ENCODE measurements at places on chromosomes 1 and 21.

- peak; percentile 76 for DNase-seq
Observed at GRCh38 chr1:66777831-66778230, 23.2 kb downstream of the INSL5 start.

- no peak for DNase-seq
Observed at GRCh38 chr1:160835751-160836150, 26.9 kb downstream of the CD244 start.

GRCh38 chr1:232212253-232212652, 417.7 kb downstream of the SIPA1L2 start:
- DNase-seq: no peak

GRCh38 chr1:86016076-86016759, 140.4 kb downstream of the COL24A1 start:
- DNase-seq: no peak

GRCh38 chr21:31159808-31160207, 121.5 kb upstream of the KRTAP19-8 start:
- DNase-seq: no peak

- DNase-seq: no peak
Observed at GRCh38 chr1:2352897-2353550, 38.3 kb downstream of the MORN1 start.

GRCh38 chr1:41622859-41623732, 138.6 kb upstream of the EDN2 start:
- no peak for DNase-seq

- DNase-seq: no peak
Observed at GRCh38 chr1:6386371-6386949, 7.1 kb downstream of the ACOT7 start.

- no peak for DNase-seq
Observed at GRCh38 chr21:34128674-34129038, 55.3 kb downstream of the MRPS6 start.

DNA sequence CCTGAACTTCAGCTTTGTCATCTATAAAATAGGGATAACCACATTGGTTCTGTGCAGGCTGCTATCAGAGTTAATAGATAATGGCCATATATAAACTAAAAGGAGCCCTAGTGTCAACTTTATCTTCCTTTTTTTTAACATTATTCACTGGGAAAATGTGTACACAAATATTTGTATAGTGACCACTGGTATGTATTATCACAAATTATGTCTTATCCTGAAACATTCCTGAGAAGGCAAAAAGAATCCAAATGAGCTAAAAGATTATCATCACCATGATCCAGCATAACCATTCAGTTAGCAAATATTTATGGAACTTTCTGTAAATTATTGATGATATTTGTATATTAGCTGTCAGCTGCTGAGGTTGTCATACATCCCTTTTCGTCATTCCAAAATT, 16.6 kb downstream of the ANGPTL3 start:
- no peak for DNase-seq

- DNase-seq: peak; percentile 83
Observed at GRCh38 chr1:42958488-42959319, at the start of gene SLC2A1. SLC2A1 (minus strand) TSS chr1:42958868; CDS start chr1:42958651, 217 bp downstream.

GRCh38 chr21:39198800-39199199, 15.5 kb upstream of the PSMG1 start:
- no peak for DNase-seq

GRCh38 chr1:234264832-234265231, 108.4 kb upstream of the COA6 start:
- no peak for DNase-seq

DNA sequence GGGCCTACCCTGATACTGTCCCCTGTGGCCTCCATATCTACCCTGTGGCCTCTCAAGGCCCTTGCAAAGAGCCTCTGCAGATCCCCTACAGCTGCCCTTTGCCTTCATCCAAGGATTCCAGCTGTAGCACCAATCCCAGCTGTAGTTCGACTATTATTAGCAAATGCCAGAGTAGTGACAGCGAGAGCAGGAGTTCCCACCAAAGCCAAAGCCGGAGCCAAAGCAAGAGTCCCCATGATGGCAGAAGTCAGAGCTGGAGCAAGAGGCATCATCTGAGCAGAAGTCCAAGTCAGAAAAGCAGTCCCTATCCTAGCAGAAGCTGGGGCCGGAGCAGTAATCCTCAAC, 2.7 kb downstream of the NSUN4 start:
- DNase-seq: no peak

GRCh38 chr21:41249476-41249875, 67.1 kb upstream of the FAM3B start:
- no peak for DNase-seq

DNA sequence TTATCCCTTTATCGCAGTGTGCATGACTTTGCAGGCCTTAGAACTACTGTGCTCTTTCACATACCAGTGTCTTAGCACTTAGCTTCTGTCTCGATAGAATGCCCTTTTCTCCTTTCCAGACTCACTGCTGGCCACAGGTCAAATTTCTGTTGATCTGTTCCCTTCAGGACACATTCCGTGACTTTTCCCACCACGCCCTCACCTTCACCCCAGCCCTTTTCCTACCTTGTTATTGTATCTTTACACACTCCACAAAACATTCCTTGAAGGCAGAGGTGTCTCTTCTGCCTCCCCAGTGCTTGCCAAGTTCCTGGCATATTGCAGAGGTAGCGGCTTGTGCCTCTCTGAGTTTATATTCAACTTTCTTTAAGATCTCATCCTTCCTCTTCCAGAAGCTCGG, 3.7 kb upstream of the IGSF9 start:
- DNase-seq: no peak

DNA sequence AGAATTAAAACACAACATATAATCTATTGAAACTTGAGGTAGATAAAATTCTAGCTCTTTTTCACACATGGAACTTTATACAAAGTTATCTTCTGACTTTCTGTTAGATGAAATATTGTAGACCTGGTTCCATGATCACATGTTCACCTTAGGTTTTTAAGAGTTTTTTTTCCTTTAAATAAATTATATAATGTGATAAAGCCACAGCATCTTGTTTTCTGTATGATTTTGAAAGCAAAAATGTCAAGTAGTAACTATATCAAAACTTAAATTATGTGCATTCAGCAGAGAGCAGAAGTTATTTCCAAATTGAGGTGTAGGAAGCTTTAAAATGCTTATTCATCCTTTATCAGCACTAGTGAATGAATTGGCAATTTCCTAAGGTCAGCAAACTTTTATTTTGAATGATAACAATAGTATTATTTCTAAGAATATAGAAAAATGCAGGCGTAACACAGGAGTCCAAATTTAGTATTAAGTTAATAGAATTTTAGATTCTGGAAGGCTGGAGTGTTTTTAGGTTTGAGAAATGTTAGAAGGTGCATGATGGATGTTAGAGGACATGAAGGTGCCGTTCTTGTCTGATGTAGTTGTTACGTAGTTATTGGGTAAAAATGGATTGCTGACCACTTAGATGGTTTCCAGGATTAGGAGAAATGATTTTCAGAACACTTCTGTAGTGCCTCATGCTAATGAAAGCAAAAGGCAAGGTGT, 17.5 kb downstream of the BACH1 start:
- no peak for DNase-seq

- DNase-seq: no peak
Observed at GRCh38 chr1:29810121-29811120, 574.1 kb downstream of the PTPRU start.

GRCh38 chr1:203672346-203672745, 45.7 kb downstream of the ATP2B4 start:
- DNase-seq: no peak

DNA sequence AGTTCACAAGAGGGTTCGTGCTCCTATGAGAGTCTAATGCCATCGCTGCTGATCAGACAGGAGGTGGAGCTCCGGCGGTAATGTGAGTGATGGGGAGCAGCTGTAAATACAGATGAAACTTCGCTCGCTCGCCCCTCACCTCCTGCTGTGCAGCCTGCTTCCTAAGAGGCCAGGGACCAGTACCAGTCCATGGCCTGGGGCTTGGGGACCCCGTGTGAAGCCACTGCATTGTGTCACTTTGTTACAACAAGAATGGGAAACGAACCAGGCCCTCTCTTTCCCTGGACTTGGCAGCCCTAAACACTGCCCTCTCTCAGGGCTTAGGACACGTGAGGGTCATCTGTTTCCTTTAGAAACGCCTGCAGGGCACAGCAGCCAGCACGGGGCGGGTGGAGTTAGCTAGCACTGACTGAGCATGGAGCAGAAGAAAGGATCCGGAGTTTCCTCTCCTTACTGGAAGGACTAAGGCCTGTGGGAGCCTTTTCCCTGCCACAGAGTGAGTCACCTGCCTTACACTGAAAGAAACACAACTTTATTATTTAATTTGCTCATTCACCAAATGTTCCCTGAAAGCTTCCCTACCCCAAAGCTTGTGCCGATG, 185.2 kb upstream of the TMEM51 start:
- DNase-seq: no peak

DNA sequence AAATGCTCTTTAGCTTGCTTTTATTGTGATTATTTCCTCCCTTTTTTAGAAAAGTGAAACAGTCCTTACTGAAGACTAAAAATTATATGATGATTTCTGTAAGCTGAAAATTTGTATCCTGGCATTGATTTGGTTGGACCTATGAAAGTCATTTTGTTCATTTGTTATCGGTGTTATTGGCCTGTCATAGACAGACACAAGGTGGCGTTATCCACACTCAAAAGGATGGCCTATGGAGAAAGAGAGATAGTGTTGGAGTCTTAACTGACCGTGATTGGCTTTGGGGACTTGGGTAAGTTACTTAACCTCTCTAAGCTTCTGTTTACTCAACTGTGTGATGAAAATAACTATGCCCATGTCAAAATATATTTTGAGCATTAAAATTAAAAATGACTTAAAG, 203.6 kb upstream of the CHODL start:
- DNase-seq: no peak

DNA sequence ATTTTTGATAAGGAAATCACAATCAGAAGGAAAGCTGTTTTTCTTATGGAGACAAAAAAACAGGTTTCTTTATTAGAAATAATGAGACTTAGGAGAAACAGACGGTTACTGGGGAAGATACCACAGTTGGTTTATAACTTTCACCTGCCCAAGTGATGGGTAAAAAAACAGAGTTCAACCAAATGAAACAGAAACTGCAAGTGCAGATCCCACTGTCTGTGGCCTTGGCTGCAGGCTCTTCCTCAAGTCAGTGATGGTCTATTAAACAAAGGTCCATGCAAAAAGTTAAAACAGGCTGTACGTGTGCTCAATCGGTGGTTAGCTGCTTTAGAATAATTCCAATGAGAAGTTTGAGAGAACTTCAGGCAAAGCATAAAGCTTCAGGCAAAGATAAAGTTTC, 112.1 kb upstream of the NEGR1 start:
- DNase-seq: no peak

- DNase-seq: no peak
Observed at GRCh38 chr1:90074137-90074536, 79.2 kb downstream of the ZNF326 start.

DNA sequence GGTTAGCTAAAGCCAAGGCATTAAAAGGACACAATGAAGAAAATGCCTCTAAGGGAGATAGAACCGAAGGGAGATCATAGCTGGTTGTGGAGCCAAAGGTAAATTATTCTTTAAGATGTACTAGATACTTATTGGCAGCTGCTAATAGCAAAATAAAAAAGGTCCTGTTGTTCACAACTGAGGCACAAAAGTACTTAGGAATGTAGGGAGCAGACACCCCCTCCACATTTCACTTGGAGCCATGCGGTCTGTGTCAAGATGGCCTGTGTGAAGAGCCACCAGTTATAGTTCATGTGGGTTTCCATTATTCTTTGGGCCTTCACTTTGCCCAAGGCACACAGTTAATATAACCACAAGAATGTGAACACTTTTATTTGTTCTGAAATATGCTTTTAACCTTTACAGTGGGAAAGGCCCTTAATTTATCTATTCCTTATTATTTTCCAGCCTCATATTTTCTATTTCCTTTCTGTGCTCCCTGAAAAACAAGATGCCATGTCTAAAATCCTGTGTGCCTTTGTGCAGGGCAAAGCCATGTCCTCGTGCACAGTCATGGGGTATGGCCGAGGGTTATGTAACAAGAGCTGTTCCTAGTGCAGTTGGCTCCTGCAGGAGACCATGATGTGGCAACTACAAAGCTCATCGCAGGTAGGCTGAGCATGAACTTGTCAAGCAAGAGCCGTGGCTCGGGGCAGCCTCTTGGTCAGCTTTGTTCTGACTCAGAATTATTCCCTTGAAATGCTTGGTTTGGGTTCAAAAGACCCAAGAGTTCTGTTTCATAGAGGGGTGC, 16.2 kb upstream of the WDR26 start:
- no peak for DNase-seq

GRCh38 chr1:82240571-82240970, 439.8 kb downstream of the ADGRL2 start:
- DNase-seq: no peak
